Thymus (tissue), 14 donors: ENCODE measurements at places on chromosomes 3 and 15. TPM values are rescaled to one million over a fixed set of nuclear protein-coding genes. Genes with fewer than 3 reads are reported as not detected.

DNA sequence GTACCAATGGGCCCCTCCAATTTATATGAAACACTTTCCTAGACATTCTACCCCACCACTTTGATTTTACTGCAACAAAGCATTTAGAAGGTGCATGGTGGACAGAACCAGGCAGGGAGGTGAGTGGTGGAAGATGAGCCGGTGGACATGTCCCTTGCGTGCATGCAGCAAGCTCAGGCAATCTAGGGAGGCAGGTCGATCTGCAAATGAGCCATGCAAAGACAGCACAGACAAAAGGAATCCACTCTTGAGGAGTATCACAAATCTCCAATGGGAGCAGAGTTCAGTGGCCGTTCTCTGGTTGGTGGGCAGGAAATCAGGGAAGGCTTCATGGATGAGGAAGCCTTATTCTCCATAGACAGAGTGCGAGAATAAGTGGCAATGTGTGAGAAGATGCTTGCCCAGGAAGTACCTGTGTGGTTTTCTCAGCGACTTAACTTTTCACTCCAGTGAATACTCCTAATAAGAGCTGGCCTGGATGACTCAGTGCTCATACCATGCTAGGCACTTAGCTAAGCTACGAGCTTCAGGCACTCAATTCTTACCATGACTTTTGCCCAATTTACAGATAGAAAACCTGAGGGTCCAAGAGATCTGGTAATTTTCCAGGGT lies 152.5 kb downstream of the FOXP1 start:
- no peaks in the 10 kb centered on the region for H3K27me3 ChIP-seq
- no peaks in the 10 kb centered on the region for H3K36me3 ChIP-seq
- no peak overlapping the region for H3K4me3 ChIP-seq
- peaks cover 24% of the 10 kb centered on the region for H3K4me1 ChIP-seq
- no peak for DNase-seq

DNA sequence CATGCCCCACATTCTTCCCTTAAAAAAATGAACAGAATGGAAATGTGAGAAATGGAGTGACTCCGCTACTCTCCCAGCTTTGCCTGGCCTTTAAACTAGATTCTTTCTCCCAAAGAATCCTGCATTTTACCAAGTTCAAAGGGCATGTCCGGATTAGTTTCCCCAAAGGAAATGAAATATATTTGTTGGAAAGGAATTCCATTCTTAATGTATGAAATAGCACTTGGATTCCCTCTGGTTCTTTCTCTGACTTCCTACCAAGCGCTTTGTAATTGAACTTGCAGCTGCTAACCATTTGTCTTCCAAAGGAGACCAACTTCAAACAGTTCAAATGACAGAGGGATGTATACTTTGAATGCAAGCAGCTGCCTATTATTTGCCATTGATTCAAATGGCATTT lies 18.9 kb downstream of the MAP2K1 start:
- H3K36me3 ChIP-seq, result no peaks in the 10 kb centered on the region
- H3K4me3 ChIP-seq, result no peak overlapping the region
- no peaks in the 10 kb centered on the region for H3K27me3 ChIP-seq
- H3K27ac ChIP-seq, result no peak overlapping the region
- no peak for DNase-seq
- peaks cover 53% of the 10 kb centered on the region for H3K4me1 ChIP-seq

GRCh38 chr3:74465715-74466410 lies 148.6 kb downstream of the CNTN3 start:
- no peak for DNase-seq
- no peak overlapping the region for H3K4me3 ChIP-seq
- no peaks in the 10 kb centered on the region for H3K36me3 ChIP-seq
- H3K27me3 ChIP-seq, result no peaks in the 10 kb centered on the region

GRCh38 chr3:21751886-21752285 lies 876 bp upstream of the ZNF385D start:
- no peak for DNase-seq
- H3K4me3 ChIP-seq, result no peak overlapping the region
- no peaks in the 10 kb centered on the region for H3K4me1 ChIP-seq

DNA sequence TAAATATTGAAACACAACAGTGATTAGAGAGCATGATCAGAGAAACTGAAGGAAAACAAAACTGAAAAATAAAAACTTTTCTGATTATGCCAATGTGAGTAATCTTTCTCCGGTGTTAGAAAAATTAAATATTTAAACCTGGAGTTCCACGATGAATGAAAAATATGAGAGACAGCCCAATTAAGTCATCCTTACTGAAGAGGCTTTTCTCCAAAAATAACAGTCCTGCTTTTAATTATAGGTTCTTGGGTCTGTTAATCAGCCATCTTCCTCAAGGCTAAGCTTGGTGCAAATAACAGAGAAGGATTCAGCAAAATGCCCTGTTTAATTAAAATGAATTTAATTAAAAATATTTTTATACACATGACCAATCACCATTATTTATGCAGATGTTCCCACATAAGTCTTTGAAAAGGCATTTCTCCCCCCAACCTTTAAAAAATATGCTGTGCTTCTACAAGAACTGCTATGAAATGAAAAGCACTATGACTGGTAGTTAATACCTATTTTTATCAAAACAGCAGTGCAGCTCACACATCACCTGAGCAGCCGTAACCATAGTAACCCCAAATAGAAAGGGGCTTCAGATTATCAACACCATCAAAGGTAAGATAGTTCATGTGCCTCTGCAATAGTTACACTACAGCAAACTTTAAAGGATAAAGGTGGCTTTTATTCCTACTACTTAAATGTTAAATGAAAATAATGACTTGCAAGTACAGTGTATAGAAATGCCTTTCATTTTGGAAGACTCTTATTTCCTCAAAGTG lies 175.7 kb downstream of the SLC9A9 start:
- no peaks in the 10 kb centered on the region for H3K36me3 ChIP-seq
- no peak overlapping the region for H3K27ac ChIP-seq
- no peaks in the 10 kb centered on the region for H3K27me3 ChIP-seq
- peaks cover 35% of the 10 kb centered on the region for H3K4me1 ChIP-seq
- H3K4me3 ChIP-seq, result no peak overlapping the region

- H3K36me3 ChIP-seq, result no peaks in the 10 kb centered on the region
- no peaks in the 10 kb centered on the region for H3K4me1 ChIP-seq
- no peaks in the 10 kb centered on the region for H3K27me3 ChIP-seq
- H3K27ac ChIP-seq, result no peak overlapping the region
Observed at GRCh38 chr15:81859737-81860516, 185.9 kb downstream of the MEX3B start.

- no peak for DNase-seq
- no peaks in the 10 kb centered on the region for H3K36me3 ChIP-seq
- H3K27ac ChIP-seq, result no peak overlapping the region
- H3K4me1 ChIP-seq, result no peaks in the 10 kb centered on the region
- H3K4me3 ChIP-seq, result no peak overlapping the region
Observed at GRCh38 chr15:62079594-62079993, 12.8 kb downstream of the C2CD4A start.

GRCh38 chr15:41561777-41562145 lies 2.7 kb downstream of the TYRO3 start:
- no peak overlapping the region for H3K4me3 ChIP-seq
- peaks cover 45% of the 10 kb centered on the region for H3K27me3 ChIP-seq
- no peaks in the 10 kb centered on the region for H3K36me3 ChIP-seq
- peaks cover 23% of the 10 kb centered on the region for H3K4me1 ChIP-seq
- DNase-seq, result no peak
- H3K27ac ChIP-seq, result no peak overlapping the region

DNA sequence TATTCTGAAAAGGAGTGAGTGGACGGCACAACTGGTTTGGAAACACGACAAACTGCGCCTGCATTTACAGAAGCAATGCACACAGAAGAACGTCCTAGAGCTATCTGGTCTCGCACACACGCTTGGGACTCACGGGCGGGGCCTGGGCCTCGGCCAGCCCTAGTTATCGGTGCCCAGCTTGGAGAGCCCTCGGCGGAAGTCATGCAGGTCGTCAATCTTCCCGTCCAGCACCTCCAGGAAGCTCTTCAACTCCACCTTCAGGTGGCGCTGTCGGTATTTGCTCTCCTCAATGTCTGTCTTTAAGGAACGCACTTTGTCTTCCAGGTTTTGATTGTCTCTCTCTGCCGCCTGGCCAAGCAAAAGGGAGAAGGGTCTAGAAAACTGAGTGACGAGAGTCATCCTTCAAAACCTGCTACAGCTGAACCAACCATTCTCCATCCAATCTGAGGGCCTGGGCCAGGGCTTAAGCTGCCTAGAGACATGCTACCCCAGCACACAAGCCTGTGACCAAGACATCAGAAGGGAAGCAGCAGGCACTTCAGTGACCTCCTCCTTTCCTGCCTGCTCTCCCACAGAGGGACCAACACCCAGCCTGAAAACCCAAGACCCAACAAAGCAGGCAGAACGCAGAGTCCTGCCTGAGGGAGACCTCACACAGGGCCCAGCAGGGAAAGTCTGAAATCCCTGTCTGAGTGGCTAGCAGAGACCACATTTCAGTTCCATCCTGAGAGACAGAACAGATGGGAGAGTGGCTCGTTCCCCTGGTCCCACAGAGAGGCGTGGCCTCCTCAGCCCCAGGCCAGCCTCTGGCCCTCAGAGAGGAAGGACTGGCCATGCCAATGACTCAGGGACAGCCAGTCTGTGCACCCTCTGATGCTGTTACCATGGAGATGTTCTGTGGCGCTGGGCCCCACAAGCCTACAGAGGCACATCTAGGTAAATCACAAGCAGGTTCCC lies 40.4 kb downstream of the WHAMM start:
- no peak overlapping the region for H3K4me3 ChIP-seq
- H3K27me3 ChIP-seq, result no peaks in the 10 kb centered on the region
- H3K36me3 ChIP-seq, result no peaks in the 10 kb centered on the region
- DNase-seq, result peak; percentile 78

DNA sequence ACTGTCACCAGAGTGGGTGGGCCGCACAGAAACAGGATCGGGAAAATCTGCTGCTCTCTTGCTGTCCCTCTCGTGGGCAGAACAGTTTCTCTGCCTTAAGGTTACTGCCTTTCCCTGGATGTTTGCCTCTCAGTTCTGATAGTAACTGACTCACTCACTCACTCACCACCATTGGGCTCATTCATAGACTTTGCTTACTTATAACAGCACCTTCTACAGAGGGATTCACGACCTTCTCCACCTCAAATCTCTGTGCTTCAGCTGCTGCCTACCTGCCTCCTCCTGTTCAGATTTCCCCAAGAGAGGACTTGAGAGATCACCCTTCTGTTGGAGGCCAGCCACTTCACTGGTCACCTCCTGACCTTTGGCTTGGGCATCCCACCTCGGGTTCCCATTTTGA lies 147.7 kb upstream of the ICE2 start:
- no peak overlapping the region for H3K27ac ChIP-seq
- no peak for DNase-seq
- no peaks in the 10 kb centered on the region for H3K27me3 ChIP-seq

DNA sequence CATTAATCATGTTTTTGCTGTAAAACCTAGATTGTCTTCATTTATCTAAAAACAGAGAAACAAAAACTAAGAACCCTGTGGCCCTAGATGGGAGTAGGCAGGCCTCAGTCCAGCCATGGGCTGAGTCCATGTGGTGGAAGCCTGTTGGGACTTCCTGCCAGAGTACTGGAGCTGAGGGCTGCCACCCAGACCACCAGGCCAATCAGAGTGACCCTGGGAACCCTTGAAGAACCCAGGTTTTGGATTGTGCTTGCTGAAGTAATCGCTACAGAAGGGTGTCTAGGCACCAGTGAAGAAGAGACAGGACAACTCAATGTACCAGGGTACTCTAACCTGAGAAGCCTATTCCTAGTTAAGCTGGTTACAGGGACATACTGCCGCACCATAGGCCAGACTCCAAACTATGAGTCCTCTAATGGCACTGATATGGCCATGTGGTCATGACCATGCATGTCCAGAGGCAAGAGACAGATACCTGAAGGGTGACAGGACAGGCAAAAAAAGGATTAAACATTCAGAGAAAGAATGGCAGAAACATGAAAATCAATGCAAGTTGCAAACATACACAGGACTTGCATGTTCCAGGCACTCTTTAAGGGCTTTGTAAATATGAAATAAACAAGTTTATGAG lies 12.9 kb downstream of the CSRNP1 start:
- DNase-seq, result no peak
- peaks cover 44% of the 10 kb centered on the region for H3K36me3 ChIP-seq
- no peak overlapping the region for H3K4me3 ChIP-seq

DNA sequence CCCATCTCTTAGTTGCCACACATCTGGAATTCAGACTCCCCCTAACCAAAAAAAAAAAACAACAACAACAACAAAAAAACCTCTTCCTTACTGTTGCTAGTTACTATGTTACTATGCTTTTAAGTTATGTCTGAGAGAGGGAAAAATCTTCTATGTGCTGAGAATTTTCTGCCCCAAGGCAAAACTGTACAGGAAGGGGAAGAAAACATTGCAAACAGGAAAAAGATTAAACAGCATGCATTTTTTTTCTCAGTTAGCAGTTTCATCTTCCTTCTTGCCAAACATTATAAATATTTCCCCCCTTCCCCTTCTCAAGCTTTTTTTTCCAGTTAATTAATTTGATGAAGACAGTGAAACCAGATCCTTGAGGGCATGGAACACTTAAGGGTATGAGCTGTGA lies 1.1 kb upstream of the CD200R1 start:
- peaks cover 7% of the 10 kb centered on the region for H3K4me1 ChIP-seq
- no peaks in the 10 kb centered on the region for H3K36me3 ChIP-seq
- peak overlapping the region; percentile 9 for H3K27ac ChIP-seq
- H3K4me3 ChIP-seq, result no peak overlapping the region
- H3K27me3 ChIP-seq, result no peaks in the 10 kb centered on the region
- no peak for DNase-seq

- DNase-seq, result no peak
- H3K27me3 ChIP-seq, result no peaks in the 10 kb centered on the region
- H3K4me3 ChIP-seq, result no peak overlapping the region
- no peak overlapping the region for H3K27ac ChIP-seq
Observed at GRCh38 chr3:63624941-63625560, 27.4 kb upstream of the SNTN start.

DNA sequence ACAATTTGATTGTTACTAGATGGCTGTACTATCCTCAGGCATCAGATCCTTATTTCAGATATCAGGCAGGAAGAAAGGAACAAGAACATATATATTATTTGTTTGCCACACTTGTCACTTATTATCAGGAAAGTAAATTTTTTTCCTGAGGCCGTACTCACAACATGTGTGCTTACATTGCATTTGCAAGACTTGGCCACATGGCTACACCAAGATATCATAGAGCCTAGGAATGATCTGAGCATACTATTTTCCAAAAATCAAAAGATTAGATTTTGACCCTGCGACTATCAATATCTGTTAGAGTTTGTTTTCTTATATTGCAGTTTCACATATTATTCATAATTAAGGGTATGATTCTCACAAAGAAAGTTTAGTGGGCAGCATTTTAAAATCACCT lies 426.2 kb upstream of the BCHE start:
- no peak for DNase-seq
- no peaks in the 10 kb centered on the region for H3K27me3 ChIP-seq
- no peak overlapping the region for H3K4me3 ChIP-seq

TMEM158 gene
- total RNA-seq, result 0.66 TPM

KCNH8 gene
- total RNA-seq, result 0.33 TPM

LRRIQ4 gene
- total RNA-seq, result 0.05 TPM

PRICKLE2 gene
- 1.0 TPM for total RNA-seq

ST8SIA2 gene
- total RNA-seq, result 2.1 TPM

GPR149 gene
- total RNA-seq, result not detected

PLA2G4E gene
- total RNA-seq, result 0.05 TPM
